Cardiac atrium fibroblast (primary cell): ENCODE measurements at places on chromosomes 12 and 14. TPM values are rescaled to one million over a fixed set of nuclear protein-coding genes. Genes with fewer than 3 reads are reported as not detected.

Gene UNG
- total RNA-seq: 8.4 and 9.9 TPM in 2 replicates

Gene CCDC184
- total RNA-seq: 0.16 and 1.8 TPM in 2 replicates

Gene C3AR1
- total RNA-seq: not detected in 2 replicates

Gene LRTM2
- total RNA-seq: not detected in 2 replicates

Gene TAS2R10
- total RNA-seq: 0.36 TPM in 1 of 2 replicates, not detected in the other

Gene DACT1
- 4.5 and 12.8 TPM in 2 replicates for total RNA-seq

Gene GARIN6
- not detected in 2 replicates for total RNA-seq

Gene NEMF
- 15.2 and 30.0 TPM in 2 replicates for total RNA-seq

Gene LGR5
- under 0.01 and 0.16 TPM in 2 replicates for total RNA-seq

Gene C12orf60
- 0.49 and 0.54 TPM in 2 replicates for total RNA-seq

Gene AQP2
- not detected in 2 replicates for total RNA-seq

Gene M6PR
- 68.4 and 99.3 TPM in 2 replicates for total RNA-seq

Gene CD69
- total RNA-seq: not detected in 2 replicates

Gene PSMB5
- total RNA-seq: 255 and 277 TPM in 2 replicates

Gene MGST1
- total RNA-seq: 261 and 327 TPM in 2 replicates

Gene TRAFD1
- total RNA-seq: 31.6 and 40.2 TPM in 2 replicates

Gene ABCC9
- total RNA-seq: under 0.01 and 0.16 TPM in 2 replicates

Gene PAH
- total RNA-seq: not detected in 2 replicates

Gene NFE2
- 1.6 TPM in 1 of 2 replicates, not detected in the other for total RNA-seq

Gene TAS2R50
- total RNA-seq: 0.49 TPM in 1 of 2 replicates, not detected in the other

Gene SLC25A47
- total RNA-seq: not detected in 2 replicates

Gene ADAM21
- total RNA-seq: 1.3 and 1.4 TPM in 2 replicates

Gene KANSL2
- total RNA-seq: 19.9 and 52.3 TPM in 2 replicates

Gene SOAT2
- total RNA-seq: not detected in 2 replicates

Gene KCNMB4
- 9.2 and 12.1 TPM in 2 replicates for total RNA-seq

Gene ZCCHC8
- 9.6 and 12.2 TPM in 2 replicates for total RNA-seq

Gene TMEM132D
- not detected in 2 replicates for total RNA-seq
